ENCODE measurements at places on chromosomes 3 and 15.

DNA sequence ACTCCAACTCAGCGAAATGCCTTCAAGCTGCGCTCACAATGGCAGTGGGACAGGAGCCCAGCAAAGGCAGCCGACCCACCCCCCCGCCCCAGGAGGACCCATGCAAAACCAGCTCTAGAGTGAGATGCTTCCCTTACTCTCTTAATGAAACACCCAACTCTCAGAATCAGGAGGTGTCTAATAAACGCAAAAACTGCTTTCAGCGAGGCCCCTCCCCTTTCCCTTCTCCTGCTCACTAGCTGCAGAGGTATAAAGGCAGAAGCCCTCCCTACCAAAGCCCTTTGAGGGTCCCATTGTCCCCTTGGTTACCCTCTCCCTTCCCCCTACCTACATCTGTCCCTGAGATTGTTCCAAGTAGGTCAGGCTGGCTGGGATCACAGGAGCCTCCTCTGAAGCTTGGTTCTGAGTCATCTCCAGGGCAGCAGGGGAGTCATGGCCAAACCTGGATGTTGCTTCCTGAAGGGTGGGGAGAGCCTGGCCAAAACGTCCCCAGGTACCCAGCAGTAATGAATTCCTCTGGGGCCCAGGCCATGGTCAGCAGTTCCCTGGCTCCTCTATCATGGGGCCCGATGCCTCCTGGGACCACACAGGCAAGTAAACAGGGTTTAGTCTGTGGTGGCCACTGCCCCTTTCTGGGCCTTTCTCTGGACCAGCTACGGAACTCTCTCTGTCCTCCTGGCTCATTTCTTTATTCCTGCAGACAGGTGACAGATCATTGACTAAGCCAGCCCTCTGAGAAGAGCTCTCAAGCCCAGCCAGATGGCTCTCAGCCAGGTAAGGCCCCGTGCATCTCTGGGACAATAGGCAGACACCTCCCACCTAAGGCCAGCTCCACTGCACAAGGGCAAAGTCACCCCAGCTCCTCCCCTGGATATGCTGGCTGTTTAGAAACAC lies 8.6 kb downstream of the KLHL25 start:
- DNase-seq = no peak

DNA sequence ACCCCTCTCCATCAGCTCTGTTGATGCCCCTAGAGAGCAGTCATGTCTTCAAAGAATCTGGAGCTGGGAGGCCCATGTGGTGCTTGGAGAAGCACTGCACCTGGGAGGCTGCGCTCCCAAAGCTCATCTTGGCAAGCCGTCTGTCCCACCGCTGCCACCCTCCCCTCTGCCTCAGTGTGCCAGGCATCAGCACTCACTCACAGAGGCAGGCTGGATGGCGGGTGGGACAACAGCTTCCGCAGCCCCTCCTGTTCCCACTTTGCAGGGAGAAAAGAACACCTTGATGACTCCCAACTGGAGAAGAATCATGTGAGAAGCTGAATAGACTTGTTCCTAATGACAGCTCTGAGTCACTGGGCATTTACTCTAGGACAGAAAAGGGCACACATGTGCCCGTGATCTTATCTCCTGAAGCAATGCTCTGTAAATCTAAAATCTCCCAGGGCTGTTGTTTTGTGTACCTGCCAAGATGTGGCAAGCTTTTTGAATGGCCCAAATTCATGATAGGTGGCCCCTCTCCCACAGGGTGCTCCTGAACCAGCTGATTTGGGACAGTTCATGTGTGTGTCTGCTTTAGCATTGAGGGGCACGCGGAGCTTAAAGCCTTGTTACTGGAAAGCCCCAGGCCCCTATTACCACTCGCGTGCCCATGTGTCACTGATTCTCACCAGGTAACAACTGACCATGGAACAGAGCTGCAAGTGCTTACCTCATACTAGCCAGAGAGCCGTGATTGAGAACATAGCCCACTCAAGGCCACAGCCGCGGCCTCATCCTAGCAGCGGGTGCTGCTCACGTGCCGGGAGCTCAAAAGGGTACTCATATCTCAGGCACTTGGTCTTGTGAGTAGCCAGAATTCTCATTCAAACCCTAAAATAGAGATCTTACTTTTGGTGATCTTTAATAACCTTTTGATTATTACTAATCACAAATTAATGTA lies 104.4 kb downstream of the DNAJB8 start:
- no peak for DNase-seq

GRCh38 chr15:31116423-31117030 lies 15.0 kb upstream of the TRPM1 start:
- DNase-seq = no peak

GRCh38 chr3:72231439-72232196 lies 446.7 kb upstream of the PROK2 start:
- DNase-seq = no peak

DNA sequence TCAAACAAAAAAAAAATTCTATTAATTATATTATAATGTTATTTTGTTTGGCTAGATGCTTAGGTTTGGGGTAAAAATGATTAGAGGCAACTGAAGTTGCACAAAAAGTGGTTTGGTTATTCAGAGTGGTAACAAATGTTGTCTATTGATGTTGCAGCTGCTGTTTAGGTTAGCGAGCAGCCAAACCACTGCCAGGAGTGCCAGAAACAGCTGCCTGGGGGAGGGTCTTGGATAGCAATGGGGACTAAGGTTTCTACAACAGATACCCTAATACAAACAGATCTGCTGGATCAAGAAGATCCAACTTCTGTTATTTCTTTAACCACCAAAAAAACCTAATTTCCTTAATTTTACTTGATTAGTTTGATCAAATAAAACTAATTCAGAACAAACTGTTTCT lies 26.6 kb downstream of the BTLA start:
- DNase-seq = no peak

- DNase-seq = no peak
Observed at GRCh38 chr3:65342084-65342683, 654.4 kb upstream of the ADAMTS9 start.

DNA sequence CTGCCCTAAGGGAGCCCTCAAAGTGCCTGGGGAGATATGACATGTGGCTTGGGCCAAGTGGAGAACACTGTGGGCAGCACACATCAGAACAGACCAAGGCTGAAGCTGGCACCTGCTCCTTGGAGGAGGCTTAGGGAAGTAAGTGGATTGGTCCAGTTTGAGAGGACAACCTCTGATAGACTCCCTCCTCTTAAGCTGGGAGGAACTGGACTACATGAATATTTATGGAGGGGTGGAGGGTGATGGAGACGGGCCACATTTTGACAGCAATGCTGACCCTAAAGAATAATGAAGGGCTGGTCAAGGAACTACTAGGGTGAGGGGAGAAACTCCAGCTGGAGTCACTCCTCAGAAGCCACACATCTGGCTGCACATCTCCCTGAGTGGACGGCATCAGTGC lies 6.5 kb upstream of the CD276 start:
- no peak for DNase-seq

GRCh38 chr3:183921096-183921495 lies 36.4 kb upstream of the PARL start:
- DNase-seq = no peak

DNA sequence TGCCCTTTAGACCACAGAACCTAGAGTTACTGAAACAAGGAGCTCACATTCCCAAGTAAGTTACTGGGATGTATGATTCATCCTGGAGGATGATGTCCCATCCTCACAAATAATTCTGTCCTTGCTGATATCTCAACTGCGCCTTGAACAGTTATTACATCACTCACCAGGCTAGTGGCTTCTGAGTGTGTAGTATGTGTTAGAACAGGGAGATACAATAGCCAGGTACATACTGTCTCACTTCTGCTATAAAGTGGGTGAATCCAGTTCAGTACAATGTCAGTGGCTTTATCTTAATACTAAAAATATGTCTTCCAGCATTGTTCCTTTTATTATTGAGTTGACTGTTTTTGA lies 483.2 kb upstream of the FRG2C start:
- DNase-seq = no peak

DNA sequence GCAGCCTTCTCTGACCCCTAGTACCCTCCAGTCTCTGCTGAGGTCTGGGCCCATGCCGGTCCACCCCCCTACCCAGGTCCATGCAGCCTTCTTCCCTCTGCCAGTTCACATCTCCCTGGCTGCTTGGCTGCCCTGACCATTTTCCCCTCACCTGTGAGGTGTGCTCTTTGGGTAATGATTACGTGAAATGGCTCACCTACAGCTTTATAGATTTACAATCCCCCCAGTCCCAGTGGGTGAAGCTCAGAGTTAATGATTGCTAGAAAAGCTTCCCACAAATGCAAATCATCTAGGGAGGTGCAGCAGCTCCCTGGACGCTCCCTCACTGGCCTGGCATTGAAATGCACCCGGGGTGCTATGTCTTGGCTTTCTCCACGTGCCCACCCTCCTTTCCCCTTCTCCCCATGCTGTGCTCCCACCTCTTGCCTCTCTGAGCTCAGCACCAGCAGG lies 18.7 kb downstream of the PAQR5 start:
- no peak for DNase-seq

DNA sequence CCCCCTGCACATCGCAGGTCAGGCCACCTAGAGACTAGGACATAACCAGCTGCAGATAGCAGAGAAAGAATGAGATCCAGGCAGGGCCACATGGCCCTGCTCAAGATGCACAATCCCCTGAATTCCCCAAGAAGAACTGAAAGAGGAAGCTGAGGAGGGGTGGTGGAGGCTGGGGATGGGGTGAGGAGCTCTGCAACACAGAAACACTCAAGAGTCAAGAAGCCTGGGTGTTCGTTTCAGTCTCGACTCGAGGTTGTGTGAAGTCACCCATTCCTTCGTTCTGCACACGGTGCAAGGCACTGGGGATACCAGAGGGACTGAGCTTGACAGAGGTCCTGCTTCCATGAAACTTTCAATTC lies 62.0 kb downstream of the TLE3 start:
- peak; percentile 55 for DNase-seq

GRCh38 chr3:38154625-38155255 lies 10.6 kb upstream of the OXSR1 start:
- DNase-seq = no peak

DNA sequence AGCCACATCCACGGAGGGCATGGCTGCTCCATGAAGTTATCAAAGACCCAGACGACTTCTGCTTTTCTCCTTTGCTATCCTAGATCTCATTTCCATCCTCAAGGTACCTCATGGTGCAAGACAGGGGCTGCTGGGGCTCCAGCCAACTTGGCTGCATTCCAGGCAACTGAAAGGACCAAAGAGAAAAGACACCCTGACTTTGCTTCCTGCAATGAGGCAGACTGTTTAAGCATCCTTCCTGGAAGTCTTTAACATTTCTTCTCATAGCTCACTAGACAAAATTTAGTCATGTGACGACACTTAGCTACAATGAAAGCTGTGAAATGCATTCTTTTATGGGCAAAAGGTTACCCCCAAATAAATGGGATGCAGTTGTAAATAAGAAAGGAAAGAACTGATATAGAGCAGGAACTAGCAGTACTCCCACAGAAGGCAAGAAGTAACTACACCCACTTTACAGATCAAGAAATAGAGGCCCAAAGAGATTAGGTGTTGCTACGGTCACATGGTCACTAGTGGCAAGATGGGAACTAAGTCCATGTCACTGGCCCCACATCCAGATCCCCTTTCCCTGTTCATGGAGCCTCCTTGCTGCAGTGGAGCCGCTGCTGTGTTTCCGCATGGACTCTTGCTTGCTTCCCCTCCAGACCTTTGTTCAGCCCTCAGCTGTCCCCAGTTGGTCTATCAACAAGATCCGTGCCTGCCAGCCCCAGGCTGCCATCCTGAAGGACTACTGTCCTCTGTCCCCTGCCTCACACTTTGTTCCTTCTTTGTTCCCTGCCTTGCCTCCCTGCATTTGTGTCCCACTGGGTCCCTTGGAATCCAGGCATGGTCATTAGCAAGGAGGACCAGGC lies 107.0 kb downstream of the XXYLT1 start:
- no peak for DNase-seq

DNA sequence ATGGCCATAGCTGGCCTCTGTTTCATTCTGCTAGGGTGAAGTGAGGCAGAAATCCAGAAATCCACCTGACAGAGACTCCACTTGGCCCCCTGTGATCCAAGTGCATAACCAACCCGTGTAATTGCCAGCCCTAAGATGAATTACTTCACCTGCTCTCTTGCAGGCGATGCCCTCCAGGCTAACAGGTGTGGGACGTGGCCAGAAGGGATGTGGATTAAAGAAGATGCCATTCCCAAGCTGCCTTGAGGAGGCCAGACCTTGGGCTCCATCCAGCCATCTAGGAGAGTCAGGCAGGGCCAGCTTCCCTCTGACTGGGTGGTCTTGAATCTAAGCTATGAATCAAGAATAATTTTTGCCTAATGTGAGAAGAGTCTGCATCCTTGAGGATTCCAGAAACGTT lies 154.5 kb upstream of the BNIP2 start:
- no peak for DNase-seq

- DNase-seq = no peak
Observed at GRCh38 chr15:57345584-57345983, 30.7 kb upstream of the CGNL1 start.

DNA sequence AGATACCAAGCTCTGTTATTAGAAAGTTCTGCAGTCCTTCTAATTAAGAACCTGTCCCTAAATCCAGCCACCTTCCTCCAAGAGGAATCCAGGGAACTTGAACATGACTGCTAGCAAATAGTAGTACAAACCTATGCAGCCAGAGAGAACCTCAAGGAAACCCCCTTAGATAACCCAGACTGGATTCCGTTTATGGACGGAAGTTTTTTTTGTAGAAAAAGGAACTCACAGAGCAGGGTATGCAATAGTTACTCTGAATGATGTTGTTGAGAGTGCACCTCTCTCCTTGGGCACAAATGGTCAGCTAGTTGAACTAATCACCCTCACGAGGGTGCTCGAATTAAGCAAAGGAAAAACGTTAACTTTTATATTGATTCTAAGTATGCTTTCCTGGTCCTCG lies 40.8 kb downstream of the TM4SF18 start:
- no peak for DNase-seq

DNA sequence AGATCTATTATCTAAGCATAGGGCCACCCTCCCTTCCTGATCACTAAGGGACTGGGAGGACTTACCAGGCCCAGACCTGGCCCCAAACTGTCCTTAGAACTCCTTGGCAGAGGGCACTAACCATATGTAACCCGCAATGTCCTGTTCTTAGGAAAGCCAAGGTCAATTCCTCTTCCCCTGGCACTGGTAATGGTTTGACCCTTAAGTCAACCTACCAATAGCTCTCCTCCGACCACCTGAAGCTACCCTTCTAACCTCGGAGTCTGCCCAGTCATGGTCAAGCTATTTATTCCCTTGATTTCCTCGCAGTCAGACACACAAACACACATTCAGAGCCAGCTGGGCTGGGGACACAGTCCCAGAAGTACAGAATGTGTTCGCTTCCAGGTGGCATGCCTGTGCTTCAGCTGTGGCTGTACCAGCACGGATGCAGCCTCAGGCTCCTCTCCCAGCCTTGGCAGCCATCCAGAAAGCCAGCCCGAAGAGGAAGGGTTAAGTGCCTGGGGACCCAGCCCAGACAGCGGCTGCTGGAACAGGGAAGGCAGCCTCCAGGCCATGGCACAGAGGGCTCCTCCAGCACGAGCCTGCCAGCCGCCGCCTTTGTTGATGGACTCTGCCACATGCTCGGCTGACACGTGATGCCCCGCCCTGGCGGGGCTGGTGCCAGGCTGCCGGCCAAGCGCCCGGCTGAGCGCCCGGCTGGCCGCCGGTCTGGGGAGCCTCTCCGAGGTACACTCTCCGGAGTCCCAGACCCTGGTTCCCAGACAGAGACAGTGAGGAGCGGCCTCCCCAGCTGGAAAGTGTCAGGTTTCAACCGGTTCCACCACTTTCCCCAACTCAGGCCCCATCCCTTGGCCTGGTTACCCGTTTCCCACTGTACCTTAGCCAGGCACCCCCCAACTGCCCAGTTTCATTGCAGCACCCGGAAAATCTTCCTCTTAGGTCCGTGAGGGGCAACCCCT lies 5.5 kb downstream of the BMF start:
- no peak for DNase-seq

Measured in CD4-positive, alpha-beta T cell treated with Interleukin-15 for 1 hour (primary cell).